ENCODE measurements at places on chromosomes 2 and 18. TPM values are rescaled to one million over a fixed set of nuclear protein-coding genes. Genes with fewer than 3 reads are reported as not detected.

GRCh38 chr18:44885507-44885906 lies 204.8 kb downstream of the SETBP1 start:
- DNase-seq, result no peak

DNA sequence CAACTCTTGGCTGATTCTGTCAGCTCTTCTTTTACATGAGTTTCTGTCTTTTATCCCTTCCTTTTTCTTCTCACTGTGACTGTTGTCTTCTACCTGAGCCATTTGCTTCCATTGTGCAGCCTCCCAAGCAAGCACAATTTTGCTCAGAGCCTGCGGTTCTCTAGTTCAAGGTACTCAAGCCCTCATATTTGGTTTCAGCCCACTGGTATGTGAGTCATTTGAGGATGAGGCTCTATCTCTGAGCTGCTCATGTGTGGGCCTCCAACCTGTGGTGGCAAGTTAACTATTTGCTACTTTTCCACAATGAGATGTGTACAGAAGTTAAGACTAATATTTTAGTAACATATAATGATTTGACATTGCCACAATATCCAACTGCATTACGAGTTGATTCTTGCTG lies 183.0 kb downstream of the PHLPP1 start:
- DNase-seq, result no peak

Gene GKN1
- not detected for total RNA-seq

DNA sequence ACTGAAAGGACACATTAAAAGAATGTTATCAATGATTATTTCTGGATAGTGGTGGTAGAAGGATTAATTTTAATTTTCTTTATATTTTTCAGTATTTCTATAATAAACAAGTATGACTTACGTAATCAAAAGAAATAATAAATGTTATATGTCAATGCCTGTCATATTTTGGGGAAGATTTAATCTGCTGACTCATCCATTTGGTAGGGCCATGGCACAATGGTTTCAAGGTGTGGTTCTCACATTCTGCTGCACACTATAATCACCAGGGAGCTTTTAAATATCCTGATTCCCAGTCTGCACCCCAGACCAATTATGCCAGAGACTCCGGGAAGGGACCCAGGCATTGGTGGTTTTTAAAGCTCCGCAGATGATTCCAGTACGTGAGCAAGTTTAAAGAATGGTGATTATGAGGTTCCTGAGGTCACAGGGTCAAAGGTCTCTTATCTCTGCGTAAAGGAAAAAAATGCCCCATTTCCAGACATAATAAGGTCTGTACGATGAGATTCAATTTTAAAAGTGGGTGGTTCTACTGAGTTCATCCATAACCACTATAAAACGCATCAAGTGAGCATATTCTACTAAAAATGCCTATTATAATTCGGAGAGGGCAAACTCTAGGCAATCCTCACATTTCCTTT lies 27.2 kb downstream of the WIPF1 start:
- no peak for DNase-seq

GRCh38 chr2:176491172-176491904 lies 222.1 kb downstream of the MTX2 start:
- no peak for DNase-seq

DNA sequence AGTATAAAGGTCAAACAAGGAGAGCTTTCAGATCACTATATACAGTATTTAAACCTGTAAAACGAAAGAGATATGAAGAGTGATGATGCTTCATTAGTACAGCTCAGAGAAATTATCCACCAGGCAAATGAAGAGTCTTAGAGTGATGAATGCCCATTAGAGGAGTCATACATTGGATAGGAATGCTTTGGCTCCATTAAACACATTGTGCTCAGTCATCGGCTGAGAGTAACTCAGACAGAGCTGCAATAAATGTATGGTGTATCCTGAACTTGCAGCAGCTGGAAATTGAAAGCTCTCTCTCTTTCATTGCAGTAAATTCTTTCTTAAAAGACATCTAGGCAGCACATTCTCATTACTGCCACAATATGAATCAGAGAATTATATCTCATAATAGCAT lies 340.8 kb upstream of the SPHKAP start:
- no peak for DNase-seq

Gene EML6
- 8.1 TPM for total RNA-seq

DNA sequence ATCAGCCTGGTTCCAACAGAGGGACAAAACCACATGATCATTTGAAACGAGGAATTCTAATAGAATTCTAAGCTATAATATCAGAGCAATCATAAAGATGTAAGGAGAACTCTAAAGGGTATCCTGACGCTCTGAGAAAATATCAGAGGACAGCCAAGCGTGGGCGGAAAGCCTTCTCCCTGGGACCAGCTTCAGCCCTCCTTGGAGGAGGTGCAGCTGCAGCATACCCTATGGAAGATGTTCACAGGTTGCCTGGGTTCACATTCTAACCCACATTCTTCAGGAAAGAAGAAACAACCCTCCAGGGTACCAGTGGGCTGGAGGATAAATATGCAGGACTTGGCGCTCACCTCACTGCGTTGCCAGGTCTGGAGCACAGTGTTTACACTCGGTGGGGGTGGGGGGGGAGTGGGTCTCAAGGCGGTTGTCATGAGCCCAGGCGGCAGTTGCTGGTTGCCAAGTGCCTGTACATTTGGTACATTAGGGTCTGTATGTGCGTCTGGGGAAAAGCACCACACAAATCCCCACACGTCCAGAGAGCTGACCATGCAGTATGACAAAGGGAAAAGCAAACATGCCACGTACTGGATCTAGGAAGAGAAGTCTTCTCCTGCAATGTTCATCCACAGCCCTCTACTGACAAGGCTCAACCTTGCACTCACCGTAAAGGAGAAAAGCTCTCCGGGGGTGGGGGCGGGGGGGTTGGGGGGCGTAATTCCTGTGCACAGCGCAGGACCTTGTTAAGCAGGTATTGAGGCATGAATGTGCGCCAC lies 80.5 kb downstream of the CDH19 start:
- no peak for DNase-seq

Gene TMEM185B
- 22.4 TPM for total RNA-seq

DNA sequence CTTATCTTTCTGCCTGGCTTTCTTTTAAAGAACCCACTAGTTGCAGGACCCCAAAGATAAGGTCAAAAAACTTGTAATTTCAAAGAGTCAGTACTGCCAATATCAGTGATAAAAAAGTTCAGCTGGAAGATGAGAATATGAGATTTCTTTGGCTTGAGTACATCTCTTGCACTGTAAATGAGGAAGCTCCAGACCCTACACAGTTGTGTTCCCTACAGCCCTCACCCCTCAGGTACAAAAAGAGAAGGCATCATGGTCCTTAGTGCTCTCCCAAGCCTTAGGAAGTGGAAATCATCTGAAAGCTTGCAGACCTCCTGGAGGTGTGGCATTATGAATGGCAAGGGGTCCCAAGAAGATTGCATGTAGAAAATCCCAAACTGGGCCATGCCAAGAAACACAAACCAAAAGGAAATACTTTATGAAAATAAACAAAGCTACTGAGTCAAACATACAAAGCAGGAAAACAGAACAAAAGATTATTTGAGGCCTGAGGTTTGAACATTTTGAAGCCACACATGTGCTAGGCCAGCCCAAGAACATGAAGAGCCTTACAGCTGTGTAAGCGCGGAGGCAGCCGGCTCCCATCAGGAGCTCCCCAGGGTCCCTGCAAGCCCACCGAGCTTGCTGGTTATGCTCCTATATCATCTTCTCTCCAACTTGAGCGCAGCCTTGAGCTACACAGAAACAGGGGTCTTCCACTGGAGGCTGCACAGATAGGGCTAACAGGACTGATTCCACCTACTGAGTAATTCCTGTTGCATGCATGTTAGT lies 217.0 kb downstream of the OSR1 start:
- no peak for DNase-seq

Data from neural crest cell (in vitro differentiated cells).